ENCODE measurements at places on chromosomes 13 and 19.

DNA sequence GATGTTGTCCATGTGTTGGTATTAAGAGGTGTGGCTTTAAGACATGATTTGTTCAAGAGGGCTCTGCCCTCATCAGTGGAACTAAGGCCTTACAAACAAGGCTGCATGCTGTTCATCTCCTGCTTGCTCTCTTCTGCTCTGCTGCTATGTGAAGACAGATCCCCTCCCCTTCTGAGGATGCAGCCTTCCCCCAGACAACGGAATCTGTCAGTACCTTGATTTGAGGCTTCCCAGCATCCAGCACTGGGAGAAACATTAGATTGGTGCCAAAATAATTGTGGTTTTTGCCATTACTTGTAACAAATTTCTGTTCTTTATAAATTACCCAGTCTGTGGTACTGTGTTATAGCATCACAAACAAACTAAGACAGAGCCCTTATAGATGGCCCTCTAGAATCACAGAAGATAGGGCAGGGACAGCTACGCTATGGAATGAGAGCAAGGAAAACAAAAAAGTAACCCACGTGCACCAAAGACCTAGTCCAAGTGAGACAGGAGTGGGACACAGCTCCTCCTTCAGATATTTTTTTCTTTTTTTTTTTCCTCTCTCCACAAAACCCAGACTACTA lies 151.5 kb upstream of the RXFP2 start:
- no peak for DNase-seq

DNA sequence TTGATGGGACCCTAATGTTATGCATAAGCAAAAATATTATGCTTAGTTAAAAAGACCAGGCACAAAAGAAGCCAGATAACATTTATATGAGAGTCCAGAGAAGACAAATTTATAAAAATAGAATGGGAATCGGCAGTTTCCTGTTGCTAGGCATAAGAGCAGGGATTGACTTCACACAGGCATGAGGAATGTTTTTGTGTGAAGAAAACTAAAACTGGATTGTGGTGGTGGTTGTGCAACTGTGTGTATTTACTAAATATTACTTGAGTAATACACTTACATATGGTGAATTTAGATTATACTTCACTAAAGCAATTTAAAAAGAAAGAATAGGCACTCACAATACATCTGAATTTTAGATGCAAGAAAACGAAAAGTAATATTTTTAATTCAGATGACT lies 108.3 kb downstream of the SLITRK1 start:
- DNase-seq, result no peak

DNA sequence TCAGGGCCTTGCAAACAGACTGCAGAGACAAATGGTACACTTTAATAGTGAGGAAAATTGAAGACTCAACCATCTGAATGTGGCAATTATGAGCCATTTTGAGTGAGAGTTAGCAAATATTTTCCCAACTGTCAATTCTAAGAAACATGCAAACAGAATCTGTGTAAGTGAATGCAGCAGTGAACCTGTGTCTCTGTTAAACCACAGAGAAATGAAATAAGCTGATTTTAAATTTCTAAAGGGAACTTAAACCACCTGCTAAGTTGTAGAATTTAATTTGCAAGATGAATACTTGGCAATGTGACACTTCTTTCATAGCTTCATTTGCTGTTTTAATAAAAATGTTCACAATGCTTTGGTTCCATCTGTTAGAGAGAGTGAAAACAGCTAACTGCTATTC lies 42.0 kb upstream of the TDRD3 start:
- no peak for DNase-seq

GRCh38 chr13:66809485-66809884 lies 420.7 kb downstream of the PCDH9 start:
- DNase-seq, result no peak

DNA sequence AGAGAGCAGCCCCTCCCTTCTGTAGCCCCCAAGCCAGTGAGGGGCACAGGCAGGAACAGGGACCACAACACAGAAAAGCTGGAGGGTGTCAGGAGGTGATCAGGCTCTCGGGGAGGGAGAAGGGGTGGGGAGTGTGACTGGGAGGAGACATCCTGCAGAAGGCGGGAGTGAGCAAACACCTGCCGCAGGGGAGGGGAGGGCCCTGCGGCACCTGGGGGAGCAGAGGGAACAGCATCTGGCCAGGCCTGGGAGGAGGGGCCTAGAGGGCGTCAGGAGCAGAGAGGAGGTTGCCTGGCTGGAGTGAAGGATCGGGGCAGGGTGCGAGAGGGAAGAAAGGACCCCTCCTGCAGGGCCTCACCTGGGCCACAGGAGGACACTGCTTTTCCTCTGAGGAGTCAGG lies 4.2 kb downstream of the KLK3 start:
- DNase-seq, result peak; percentile 67

DNA sequence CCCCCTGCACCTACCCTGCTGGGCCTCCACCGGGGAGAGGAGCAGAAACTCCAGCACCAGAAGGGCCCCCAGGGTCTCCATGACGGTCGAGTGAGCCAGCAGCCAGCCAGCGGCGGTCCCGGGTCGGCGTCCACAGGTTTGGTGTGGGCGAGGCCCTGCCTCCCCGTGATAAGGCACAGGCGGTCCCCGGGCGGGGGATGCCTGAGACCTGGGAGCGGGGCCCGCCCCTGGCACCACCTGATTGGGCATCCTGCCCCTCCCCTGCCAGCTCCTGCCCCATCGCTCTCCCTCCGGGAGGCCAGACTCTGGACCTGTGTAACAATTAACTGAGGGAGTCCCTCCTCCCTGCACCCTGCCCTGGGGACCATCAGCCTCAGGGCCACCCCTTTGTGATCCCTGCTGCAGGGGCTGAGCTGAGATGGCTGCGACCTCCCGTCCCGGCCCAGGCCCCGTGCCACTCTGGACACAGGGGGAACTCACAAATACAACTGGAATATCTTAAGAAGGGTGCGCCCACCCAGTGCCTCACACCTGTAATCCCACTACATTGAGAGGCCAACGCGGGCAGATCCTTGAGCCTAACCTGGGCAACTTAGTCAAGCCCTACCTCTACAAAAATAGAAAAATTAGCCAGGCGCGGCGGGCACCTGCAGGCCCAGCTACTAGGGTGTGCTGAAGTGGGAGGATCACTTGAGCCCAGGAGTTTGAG lies at the start of gene SMIM24:
SMIM24 (minus strand) TSS at position 143 of the 709 bp plus-strand sequence; CDS start at position 81, 62 bp downstream.
- peak; percentile 73 for DNase-seq

GRCh38 chr13:94121686-94122085 lies 357.8 kb downstream of the DCT start:
- DNase-seq, result no peak

DNA sequence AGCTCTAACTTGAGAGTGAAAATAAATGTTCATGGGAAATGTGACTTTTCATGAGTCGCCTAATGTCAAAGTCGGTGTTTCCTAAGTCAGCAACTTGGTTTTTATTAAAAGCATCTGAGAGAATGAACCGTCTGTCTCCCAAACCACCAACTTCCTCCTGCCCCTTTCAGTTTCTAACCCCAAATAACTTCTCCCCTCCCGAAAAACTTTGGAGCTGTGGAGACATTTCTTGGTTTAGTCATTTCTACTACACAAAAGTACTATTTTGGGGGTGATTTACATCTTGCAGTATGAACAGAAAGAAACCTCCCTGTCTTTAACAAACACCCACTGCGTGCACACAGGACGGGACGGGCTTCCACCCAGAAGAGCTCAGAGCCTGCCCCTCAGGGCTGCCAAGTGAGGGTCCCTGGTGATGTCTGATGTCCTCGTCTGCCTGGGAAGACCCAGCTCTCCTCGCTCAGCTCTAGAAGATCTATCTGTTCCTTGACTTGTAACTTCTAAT lies 65.0 kb downstream of the RASA3 start:
- peak; percentile 31 for DNase-seq

DNA sequence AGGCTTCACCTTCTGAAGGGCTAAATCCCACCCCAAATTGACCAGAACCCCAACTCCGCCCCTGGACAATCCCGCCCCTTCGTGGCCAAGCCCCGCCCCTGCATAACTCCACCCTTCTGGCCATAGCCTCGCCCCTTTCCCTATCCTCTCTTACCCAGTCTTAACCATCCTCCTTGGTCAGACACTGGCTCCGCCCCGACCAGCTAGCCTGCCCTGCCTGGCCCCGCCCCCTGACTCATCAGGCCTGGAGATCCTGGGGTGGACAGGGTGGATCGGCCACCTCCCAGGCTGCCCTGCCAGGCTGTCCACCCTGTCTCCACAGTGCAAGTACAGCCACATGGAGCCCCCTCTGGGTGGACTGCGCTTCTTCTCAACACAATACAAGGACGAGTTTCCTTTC lies 8.0 kb upstream of the ZNF358 start:
- DNase-seq, result peak; percentile 76

GRCh38 chr13:42707586-42707985 lies 73.8 kb upstream of the FAM216B start:
- no peak for DNase-seq

DNA sequence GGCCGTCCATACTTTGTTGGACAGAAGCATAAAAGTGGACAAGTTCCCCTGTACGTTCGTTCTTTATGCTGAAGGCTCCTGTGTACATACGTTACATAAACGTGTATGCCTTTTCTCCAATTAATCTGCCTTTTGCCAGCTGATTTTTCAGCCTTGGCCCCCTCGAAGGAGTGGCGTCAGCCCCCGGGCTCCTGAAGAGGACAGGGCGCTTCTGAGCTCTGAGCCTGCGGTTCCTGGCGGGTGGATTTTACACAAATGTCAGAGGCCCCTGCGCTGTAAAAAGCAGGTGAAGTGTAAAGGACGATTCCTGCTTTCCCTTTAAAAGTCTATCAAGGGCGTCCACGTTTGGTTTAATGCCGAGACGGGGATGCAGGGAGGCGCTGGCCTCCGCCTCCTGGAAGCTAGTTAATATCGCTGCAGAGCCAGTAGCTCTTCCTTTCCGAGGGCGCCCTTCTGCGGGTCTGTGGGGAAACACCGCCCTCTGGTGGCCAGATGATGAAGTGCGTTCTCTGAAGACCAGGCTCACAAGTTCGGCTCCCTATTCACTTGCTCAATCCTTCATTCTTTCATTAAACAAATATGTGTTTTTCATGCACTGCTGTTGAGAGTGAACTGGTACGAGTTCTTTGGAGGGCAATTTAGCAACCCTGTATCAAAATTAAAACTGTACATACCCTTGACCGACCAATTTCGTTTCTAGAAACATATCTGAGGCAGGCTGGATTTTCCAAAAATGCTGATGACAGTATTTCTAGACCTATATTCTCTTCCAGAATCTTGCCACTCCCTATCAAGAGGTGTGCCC lies 62.0 kb downstream of the GPR12 start:
- DNase-seq, result peak; percentile 71

DNA sequence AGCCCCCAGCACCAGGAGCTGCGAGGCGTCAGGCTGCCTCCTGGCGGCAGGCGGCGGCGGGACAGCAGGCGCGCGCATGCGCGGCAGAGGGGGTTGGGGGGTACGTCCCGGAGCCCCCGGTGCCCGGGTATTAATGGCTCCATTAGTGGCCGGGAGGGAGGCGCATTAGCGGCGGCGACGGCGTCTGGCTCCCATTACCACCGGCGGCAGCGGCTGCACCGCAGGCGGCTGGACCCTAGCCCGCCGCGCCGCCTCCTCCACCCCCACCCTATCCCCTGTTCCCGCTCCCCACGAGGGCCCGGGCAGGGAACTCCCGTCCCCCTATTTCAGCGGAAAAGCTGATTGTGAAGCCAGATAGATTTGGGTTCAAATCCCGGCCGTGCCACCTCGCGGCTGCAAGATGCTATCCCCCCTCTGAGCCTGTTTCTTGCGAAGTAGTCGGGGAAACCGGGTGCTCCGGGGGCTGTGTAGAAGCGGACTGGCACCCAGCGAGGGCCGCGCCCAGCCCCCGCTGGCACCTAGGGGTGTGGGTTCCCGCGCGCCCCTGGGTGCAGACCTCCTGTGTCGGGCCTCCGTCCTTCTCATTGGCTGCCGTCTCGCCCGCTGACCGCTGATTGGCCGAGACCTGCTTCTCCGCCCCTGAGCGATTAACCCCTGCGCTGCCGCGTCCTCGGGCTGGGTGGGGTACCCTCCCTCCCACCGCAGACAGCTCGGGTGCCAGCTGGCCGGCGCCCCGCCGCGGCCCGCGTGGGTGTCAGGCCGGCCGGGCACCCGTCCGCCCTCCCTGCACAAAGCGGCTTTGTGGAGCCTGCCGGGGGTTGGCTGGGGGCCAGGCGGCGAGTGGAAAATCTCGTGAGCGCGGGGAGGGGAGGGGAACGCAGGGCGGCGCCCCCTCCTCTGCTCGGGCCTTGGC lies 11.1 kb downstream of the CIC start:
- DNase-seq, result peak; percentile 88

DNA sequence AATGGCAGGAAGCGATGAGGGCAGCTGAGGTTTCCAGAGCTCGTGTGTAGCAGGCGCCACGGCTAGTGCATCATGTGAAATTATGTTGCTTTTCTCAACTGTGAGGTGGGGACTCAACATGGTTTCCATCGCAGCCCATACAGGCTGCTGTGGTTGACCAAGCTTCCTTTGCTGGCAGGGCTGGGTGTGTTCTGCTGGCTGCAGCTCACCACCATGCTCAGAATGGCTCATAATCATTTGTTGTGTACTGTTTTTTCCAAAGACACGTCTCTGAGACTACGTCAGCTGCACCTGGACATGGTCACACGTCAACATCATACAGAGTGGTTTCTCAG lies 16.1 kb upstream of the RASA3 start:
- DNase-seq, result peak; percentile 50

DNA sequence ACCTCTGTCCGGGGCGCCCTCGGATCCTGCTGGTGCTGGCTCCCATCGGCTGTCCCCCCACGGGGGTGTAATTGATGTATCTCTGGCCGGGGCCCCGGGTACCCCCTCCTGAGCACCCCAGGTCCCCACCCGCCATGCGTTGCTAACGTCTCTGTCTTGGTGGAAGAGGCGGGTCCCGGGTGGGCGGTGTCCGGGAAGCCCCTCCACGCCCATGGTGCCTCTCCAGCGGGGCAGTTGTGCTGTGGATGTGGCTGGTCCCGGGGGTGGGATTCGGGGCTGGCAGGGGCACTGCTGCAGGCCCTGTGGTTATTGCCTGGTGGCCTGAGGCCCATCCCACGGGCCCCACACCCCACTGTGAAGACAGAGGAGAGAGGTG lies 4.9 kb downstream of the DIRAS1 start:
- no peak for DNase-seq

- no peak for DNase-seq
These were observed 13.8 kb upstream of the NPAS1 start for GRCh38 chr19:47005873-47006272.

- DNase-seq, result no peak
These were observed 208.0 kb downstream of the DLEU7 start for GRCh38 chr13:50635504-50635903.

DNA sequence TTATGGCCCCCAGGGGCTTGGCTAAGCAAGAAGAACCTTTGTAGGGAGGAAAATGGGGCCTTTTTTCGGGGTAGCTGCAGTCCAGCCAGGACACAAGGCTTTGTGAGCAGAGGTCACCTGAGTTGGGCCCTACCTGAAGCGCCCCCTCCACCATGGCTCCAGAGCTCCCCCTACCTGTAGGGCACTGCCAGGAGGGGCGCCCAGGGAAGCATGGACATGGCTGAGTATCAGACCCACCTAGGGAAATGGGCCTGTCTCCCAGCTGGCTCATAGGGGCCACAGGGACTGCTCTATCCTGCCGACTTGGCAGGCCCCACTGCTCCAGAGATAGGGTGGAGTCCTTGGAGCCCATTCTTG lies 9.0 kb upstream of the CEBPA start:
- peak; percentile 73 for DNase-seq
